ENCODE measurements at places on chromosomes 1 and 21. TPM values are rescaled to one million over a fixed set of nuclear protein-coding genes. Genes with fewer than 3 reads are reported as not detected.

- peak; percentile 60 for DNase-seq
Measured at GRCh38 chr1:12518931-12519692, 98.9 kb downstream of the DHRS3 start.

GRCh38 chr1:30384286-30385245 lies 338.8 kb downstream of the MATN1 start:
- DNase-seq: no peak

GRCh38 chr21:15730484-15731242 lies 881 bp downstream of the USP25 start:
- no peak for DNase-seq

DNA sequence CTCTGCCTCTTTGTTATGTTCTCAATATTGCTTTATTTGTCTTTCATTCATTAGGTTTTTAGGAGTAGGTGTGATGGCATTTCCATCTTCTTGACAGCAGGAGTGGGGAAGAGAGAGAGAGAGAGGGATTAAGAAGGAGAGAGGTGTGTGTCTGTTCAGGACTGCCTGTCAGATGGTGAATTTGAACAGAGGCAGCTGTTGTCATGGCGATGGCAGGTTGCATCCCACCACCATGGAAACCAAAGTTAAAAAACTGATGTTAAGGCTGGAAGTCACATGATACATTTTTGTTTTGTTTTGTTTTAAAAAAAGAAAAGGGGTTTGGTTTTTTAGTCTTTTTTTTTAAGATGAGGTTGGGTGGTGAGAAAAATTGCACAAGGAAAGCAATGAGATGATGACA lies 18.3 kb downstream of the CACNA1E start:
- DNase-seq: no peak

DNA sequence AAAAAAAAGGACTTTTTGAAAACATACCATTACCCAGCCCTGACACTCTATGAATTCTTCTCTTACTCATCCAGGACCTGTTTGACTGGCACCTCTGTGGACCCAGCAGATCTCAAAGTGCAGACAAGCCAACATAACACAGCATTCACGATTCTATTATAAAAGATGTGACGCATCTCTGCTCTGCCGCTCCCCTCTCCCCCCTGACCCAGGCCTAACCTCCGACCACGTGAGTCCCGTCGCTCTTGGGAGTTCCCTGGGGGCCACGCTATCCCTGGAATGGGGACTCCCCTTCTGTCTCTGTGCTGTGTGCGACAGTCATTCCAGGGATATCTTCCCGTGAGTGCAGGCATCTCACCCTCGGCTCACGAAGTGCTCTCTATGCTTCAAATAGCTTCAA lies 21.1 kb downstream of the LRRC38 start:
- DNase-seq: no peak

Gene MAPKAPK2
- total RNA-seq: 40.0 TPM
